ENCODE measurements at places on chromosomes 1 and 21. TPM values are rescaled to one million over a fixed set of nuclear protein-coding genes. Genes with fewer than 3 reads are reported as not detected.

The SLAMF9 gene
- not detected for polyA plus RNA-seq

- no peak for DNase-seq
Observed at GRCh38 chr1:37697090-37697489, 4.8 kb downstream of the CDCA8 start.

DNA sequence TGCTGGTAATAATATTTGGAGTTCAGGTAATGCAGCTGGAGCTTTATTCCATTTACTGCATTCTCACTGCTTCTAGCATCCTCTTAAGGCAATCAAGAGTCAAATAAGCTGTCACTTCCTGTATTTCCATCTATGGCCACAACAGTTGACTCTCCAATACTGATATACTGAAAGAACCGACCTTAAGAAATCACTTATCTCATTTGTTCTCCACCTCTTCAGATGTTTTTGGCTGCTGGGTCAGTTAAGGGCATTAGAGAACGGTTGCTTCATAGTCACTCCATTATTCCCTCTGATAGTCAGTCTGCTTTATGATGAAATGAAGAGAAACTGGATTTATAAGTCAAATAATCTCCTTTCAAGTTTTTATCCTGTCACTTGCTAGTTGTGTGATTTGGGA lies 14.2 kb upstream of the RGS4 start:
- no peak for DNase-seq

DNA sequence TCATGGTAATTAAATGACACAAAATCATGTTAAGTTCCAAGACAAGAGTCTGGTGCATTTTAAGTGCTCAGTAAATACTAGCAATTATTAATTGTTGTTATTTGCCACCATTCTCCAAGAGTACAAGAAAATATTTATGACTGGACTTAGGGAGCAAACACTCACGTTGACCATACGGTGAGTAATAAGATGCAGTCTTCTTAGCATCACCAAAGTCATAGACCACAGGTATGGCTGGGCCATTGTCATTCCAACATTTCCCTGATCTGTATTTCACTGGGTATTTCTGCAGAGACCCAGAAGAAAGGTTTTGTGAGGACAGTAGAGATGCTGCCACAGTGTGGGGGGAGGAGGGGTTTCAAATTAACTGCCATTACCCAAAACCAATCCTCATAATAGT lies 4.7 kb downstream of the ITLN2 start:
- no peak for DNase-seq

GRCh38 chr1:65075123-65075976 lies 72.7 kb upstream of the AK4 start:
- peak; percentile 31 for DNase-seq

The RXRG gene
- 53.9 TPM for polyA plus RNA-seq

GRCh38 chr1:88744142-88744541 lies 60.1 kb downstream of the PKN2 start:
- no peak for DNase-seq

DNA sequence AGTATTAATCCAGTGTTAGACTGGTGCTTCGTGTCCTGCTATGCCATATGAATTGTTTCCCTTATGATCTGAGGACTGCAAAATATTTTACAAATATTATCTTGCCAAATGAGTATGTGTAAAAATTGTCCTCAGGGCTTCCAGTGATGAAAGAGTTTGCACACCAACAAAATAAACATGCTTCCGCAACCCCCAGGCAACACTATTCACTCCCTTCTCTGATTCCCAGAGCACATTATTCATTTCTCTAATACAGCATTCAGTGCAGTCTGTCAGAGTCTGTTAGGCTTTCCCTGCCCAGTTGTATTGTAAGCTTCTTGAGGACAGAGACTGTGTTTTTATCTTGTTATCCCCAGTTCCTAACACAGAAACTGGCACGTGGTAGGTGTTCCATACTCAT lies 409.9 kb upstream of the C1orf87 start:
- no peak for DNase-seq

The DNAI4 gene
- polyA plus RNA-seq = 3.8 TPM

The PLPPR4 gene
- 7.8 TPM for polyA plus RNA-seq

DNA sequence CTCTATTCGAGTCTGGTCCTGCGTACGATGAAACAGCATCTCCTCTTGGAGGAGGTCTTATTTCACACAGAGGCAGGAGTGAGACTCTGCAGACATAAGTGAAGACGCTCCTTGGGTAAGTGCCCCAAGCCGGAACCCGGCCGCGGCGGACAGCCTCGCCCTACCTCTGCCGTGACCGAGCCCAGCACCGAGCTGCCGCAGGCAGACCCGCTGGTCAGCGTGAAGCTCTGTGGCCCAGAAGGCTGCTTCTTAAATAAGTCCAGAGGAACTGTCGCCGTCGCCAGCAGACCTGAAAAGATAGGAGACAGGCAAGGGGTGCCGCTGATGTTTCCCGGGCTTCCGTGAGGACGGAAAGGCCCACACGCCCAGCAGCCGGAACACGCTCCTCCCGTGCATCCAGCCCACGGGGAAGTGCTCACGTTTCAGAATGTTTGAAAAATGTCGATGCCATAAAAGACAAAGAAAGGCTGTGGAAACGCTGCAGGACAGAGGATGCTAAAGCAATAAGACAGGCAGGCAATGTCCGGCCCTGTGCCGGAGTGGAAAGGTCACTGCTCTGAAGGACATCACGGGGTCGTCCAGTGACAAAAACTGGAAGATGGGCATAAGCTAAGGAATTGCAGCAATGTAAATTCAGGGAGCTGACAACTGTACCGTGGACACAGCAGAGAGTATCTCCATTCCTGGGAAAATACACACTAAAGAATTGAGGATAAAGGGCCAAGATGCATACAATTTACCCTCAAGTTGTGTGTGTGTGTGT lies 28.5 kb upstream of the PRDM15 start:
- DNase-seq = no peak

- DNase-seq = peak; percentile 72
Observed at GRCh38 chr1:156104861-156105832, 9.4 kb upstream of the LMNA start.

The CALML6 gene
- 121 TPM for polyA plus RNA-seq

GRCh38 chr1:25616987-25617624 lies 515 bp downstream of the MAN1C1 start:
- no peak for DNase-seq

The MANEAL gene
- 3.9 TPM for polyA plus RNA-seq

DNA sequence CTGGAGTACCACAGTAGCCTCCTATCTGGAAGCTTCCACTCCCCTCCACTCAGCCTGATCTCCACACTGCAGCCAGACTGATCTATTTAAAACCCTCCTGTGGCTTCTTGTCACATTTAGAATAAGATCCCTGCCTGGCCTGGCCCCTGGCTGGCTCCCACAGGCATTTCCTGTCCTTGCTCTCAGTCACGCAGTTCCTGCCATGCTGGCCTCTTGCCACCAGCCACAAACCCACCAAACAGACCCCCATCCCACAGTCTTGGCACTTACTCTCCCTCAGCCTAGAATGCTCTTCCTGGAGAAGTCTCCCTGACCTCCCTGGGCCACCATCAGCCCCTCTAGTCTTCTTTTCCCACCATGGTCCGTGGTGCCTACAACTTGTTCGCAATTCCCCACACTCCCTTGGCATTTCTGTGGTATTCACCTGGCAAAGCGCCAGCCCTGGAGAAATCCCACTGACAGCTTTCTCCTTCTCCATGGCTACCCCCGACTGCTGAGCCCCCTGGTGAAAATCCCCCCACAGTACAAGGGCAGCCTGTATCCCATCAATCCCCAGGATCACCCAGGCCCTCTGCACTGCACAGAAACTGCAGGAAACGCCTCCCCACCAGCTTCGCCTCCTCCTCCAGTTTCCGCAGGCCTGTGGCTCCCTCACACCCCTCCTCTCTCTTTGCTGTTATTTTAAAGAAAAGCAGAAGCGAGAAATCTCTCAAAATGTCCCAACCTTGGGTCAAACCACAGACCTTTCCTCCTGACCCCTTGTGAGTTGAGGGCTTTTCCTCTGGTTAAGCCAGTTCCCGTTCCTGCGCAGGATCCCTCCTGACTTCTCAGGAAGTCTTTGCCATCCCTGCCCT lies 94.5 kb downstream of the SYT2 start:
- DNase-seq = no peak

The TCHH gene
- 0.04 TPM for polyA plus RNA-seq

DNA sequence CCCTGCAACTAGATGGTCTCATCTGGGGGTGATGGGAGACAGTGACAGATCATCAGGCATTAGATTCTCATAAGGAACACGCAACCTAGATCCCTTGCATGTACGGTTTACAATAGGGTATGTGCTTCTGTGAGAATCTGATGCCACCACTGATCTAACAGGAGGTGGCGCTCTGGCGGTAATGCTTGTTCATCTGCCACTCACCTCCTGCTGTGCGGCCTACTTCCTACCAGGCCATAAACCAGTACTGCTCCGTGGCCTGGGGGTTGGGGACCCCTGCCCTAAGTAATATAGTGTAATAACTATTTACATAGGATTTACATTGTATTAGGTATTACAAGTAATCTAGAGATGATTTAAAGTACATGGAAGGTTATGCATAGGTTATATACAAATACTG lies 134.9 kb downstream of the CLEC20A start:
- no peak for DNase-seq

The KIFAP3 gene
- polyA plus RNA-seq = 42.6 TPM

The UBR4 gene
- polyA plus RNA-seq = 89.8 TPM

DNA sequence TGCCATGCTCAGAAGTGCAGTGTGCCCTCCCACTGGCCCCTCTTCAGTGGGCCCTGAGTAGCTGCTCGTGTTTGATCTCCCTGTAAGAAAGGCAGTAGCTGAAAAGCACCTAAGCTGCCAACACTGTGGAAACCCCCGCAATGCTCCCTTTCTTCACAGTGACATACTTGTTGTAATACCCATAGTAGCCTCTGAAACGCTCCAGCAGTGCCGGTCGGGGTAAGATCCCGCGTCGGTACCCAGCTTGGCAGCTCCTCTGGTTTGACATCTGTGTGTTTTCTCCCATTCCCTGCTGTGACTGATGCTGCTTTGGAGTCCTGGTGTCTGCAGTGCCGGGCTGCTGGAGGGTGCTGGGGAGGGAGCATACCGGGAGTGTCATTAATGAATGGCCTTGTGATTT lies 3.6 kb downstream of the CHAF1B start:
- no peak for DNase-seq

- peak; percentile 81 for DNase-seq
Observed at GRCh38 chr1:164588516-164589341, 29.7 kb downstream of the PBX1 start.

The PODN gene
- 7.8 TPM for polyA plus RNA-seq

GRCh38 chr1:17777330-17777729 lies 22.2 kb downstream of the ACTL8 start:
- DNase-seq = no peak

DNA sequence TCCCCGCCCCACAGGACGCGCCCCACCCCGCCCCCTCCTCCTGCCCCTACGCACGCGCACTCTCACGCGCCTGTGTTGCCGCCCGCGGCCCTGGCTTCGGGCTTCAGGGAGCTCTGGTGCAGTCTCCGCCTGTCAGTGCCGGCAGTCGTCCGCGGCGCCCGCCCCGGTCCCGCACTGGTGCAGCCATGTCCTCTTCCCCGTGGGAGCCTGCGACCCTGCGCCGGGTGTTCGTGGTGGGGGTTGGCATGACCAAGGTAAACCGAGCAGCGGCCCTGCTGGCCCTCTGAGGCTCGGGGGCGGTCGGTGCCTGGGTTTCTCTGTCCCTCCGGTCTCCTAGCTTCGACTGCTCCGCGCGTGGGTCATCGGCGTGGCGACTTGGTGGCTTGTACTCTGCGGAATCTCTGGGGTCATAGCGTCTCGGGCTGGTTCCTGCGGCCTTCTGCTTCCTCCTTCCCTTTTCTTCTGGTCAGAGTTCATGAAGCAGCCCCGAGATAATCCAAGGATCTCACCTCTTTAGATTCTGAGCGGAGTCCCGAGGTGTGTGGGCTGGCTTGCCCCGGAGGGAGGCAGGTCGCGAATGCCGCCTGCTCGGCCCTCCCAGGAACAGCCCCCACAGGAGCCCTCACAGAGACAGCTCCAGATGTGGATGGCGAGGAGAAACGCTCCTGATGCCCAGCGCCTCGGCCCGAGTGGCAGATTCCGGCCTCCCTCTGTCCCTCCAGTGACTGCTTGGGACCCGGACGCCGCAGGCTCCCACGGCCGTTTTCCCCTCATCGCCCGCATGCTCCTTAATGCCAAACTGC lies at the start of gene SCP2:
Gene SCP2 (plus strand): TSS at position 65 of the 803 bp plus-strand sequence. CDS start 121 bp downstream, at position 186.
- DNase-seq = peak; percentile 71

The KRTAP21-2 gene
- polyA plus RNA-seq = not detected

DNA sequence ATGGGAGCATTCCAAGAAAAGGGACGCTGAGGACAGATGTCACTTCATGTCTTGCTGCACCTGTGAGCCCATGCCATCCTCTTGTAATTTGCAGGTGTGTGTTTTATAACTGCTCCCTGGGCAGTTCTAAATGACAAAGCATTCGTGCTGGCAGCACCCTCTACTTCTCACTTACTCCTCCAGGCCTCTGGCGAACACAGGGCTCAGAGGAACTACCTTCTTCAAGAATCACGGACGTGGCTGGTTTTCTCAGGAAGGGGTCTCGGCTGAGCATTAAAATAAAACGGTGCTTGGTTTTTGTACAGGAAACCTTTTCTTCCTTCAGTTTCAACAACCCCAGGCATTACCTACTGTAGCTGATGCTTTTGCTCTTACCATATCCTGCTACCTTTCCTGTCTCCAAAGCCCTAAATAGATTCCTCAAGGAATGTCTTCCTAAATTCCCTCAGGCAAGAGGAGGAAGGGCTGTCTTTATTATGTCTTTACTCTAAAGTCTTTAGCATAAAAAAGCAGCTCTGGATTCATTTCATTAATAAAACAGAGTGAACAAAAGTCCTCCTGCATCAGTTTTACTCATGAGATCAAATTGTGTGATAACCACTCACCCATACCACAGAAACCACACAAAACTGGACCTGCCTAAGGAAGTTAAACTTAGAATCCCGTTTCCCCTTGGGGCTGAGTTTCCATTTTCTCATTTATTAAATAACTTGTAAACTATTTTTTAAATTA lies 79.0 kb upstream of the MAP10 start:
- DNase-seq = no peak

DNA sequence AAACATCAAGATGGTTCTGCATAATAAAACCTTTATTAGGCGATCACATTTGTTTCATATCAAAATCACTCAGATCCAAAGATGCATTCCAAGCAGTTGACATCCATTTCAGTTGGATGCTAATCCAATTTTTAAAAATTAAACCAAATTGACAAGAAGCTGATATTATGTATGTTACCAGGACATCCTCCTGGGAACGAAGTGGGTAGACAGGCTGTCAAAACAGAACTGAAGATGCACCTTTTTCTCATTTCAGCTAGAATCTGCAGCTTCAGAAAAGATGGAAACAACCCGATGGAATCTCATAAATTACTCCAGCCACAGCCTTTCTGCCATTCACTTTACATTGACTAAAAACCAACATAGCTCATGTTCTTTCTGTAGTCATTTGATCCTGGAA lies 268.4 kb downstream of the PLPP3 start:
- DNase-seq = no peak

The TIE1 gene
- 39.7 TPM for polyA plus RNA-seq

The ROR1 gene
- polyA plus RNA-seq = 11.9 TPM

All from muscle of arm (tissue), 14 donors.